ENCODE measurements at places on chromosomes 3 and 15.

- no peak for DNase-seq
Measured at GRCh38 chr3:59442046-59442445, 392.2 kb upstream of the CFAP20DC start.

GRCh38 chr15:65414841-65415621, 7.7 kb downstream of the IGDCC4 start:
- DNase-seq, result no peak

DNA sequence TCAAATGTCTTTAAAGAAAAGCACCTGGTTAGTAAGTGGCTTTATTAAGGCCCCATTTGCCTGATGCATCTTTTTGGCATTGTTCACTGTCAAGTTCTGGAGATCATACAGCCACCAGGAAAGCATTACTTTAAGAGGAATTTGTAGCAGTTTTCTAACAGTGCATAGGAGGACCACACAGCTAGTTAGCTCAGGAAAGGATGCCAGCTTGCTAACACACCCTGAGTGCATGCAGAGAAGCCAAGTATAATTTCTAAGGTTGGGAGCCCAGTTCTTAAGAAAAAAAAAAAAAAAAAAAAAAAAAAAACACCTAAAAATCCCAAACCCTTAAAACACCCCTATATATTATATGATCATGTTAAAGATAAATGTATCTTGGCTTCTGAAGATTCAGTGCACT, 102.0 kb upstream of the FEZF2 start:
- DNase-seq, result no peak

DNA sequence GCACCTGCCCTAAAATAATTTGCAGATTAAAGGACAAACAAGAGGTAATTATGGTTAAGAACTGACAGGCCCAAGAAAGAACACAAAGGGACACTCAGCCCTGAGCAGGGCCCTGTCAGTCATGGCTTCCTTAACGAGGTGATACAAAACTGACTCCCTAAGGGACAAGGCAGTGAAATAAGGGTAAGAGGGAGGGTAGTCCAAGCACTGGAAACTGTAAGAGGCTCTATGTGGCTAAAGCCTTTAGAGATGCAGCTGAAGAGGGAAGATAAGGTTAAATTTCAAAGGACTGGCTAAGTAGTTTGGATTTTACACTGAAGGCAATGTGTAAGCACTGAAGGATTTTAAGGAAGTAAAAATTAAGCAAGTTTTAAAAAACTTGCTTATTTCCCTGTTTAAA, 3.9 kb downstream of the ATR start:
- no peak for DNase-seq

GRCh38 chr3:5733995-5734394, 546.5 kb downstream of the EDEM1 start:
- DNase-seq, result no peak

- no peak for DNase-seq
Measured at GRCh38 chr3:122101646-122102045, 46.5 kb downstream of the CD86 start.

DNA sequence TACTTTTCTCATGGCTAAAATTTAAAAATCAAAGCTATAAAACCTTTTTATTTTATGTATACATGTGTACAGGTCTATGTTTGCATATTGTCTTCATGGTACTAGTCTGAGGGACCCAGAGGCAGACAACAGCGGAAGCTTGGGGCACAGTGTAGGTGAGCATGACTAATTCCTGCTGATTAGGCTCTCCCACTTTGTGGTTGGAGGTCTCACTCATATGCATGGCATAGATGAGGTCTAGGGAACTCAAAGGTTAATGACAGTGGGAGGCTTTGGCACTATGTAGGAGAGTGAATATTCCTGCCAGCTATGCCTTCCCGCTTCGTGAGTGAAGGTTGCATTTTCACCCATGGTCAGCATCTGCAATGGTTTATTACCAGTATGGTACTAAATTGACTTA, 47.5 kb upstream of the AADACL2 start:
- DNase-seq, result no peak

GRCh38 chr15:29736012-29736743, 86.1 kb downstream of the TJP1 start:
- no peak for DNase-seq

- no peak for DNase-seq
Measured at GRCh38 chr15:71768184-71768583, 42.2 kb upstream of the NR2E3 start.

GRCh38 chr3:112470788-112471187, 28.5 kb downstream of the BTLA start:
- no peak for DNase-seq

GRCh38 chr3:182479419-182480336, 313.6 kb upstream of the ATP11B start:
- DNase-seq, result no peak

Measured in stimulated activated CD8-positive, alpha-beta memory T cell treated with anti-CD3 and anti-CD28 coated beads, Interleukin-15, amount 100 ng/mL, for 24 hours (primary cell).